ENCODE measurements at places on chromosomes 12 and 14. TPM values are rescaled to one million over a fixed set of nuclear protein-coding genes. Genes with fewer than 3 reads are reported as not detected.

Gene DPPA3
- total RNA-seq: 40.0 TPM

DNA sequence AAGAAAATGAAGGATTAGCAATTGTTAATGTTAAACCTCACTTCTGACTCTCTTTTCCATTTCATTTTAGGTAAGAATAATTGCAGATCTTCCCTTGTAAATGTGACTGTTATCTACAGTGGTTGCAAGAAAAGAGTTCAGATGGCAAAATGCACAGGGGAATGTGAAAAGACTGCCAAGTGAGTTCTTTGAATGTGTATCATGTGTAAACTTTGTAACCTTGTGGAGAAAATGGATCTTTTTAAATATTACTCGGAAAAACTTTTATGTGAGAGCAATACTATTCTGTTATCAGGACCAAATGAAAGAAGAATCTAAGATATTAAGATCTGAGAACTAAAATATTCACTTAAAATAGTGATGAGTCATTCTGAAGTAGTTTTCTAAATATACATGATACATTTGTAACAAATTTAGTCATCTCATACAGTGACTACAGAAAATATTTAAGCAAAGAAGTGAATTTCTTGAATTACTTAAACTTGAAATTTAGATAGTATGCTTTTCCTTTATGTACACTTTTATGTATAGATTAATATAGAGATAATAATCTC is 122.5 kb upstream of the CNTN1 start:
- no peak for DNase-seq
- no peaks in the 10 kb centered on the region for H3K4me1 ChIP-seq
- H3K27ac ChIP-seq: no peak overlapping the region
- no peaks in the 10 kb centered on the region for H3K27me3 ChIP-seq
- no peaks in the 10 kb centered on the region for H3K36me3 ChIP-seq
- no peak overlapping the region for H3K4me3 ChIP-seq

DNA sequence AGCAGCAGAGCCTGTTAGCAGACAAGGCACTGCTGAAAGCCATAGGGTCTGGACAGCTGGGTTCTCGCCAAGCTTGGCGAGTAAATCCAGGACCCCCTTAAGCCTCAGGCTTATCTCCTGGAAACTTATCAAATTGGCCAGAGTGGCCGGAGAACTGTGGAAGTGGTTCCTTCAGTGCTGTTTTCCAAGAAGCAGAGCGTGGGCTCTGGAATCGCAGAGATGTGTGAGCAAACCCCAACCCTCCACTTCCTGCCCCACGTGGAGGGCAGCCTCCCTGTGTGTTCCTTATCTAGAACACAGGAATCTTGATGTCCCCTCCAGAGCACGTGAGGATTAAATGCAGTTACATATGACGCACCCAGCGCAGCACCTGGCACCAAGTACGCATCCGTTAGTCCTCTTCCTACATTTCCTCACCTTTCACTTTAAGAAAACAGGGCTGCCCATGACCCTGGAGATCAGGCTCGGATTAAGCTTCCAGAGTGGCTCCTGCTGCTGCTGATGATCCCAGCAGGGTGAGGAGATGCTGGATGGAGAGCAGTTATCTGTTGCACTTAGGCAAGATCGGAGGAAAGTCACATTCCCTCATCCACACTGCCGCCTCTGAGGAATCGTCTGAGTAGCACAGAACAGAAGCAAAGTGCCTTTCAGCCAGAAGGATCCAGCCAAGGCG is 35.0 kb downstream of the MMAB start:
- no peak for DNase-seq
- no peaks in the 10 kb centered on the region for H3K36me3 ChIP-seq

DNA sequence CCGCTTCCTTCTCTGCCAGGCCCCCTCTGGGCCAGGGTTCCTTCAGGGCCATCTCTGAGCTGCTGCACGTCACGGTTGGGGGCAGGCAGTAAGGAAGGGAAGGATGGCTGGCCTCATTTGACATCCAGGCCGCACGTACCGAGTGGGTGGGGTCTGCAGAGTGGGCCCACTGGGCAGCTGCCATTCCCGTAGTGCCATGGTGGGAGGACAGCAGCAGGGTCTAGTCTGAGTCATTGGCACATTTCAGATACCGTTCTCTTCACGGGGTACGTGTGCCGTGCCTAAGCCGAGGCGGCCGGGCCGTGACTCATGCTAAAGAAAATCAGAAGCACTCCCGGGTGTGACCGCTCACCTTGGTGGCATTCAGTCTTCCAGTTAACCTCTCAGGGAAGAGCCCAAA is 43.9 kb downstream of the IL31 start:
- no peak overlapping the region for H3K4me3 ChIP-seq
- no peaks in the 10 kb centered on the region for H3K27me3 ChIP-seq
- DNase-seq: no peak
- no peaks in the 10 kb centered on the region for H3K36me3 ChIP-seq

- no peaks in the 10 kb centered on the region for H3K36me3 ChIP-seq
- no peaks in the 10 kb centered on the region for H3K27me3 ChIP-seq
- H3K4me1 ChIP-seq: peaks cover 35% of the 10 kb centered on the region
- DNase-seq: no peak
- no peak overlapping the region for H3K4me3 ChIP-seq
These were observed 102.8 kb upstream of the EGLN3 start for GRCh38 chr14:34053666-34054065.
